Right kidney (tissue), 9 donors: ENCODE measurements at places on chromosomes 11 and 22.
A peak's percentile ranks its signal among the peaks of the same experiment; 100 is the strongest.

DNA sequence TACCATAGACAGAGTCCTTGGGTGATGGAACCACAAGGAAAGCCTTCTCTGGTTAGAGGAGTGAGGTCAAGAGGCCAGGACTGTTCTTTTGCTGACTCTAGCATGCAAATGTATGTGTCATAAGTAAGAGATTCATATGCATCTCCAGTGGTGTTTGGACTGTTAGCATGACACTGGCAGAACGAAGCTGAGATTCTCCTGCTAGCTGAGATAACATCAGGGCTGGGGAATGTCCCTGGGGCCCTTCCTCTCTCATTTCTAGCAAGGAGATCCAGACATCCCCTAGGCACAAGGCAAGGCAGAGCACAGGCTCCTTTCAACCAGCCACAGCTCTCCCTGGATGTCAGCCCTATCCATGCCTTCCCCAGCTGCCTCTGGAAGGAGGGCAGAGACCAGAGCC is 711.3 kb downstream of the OPCML start:
- no peak for DNase-seq

DNA sequence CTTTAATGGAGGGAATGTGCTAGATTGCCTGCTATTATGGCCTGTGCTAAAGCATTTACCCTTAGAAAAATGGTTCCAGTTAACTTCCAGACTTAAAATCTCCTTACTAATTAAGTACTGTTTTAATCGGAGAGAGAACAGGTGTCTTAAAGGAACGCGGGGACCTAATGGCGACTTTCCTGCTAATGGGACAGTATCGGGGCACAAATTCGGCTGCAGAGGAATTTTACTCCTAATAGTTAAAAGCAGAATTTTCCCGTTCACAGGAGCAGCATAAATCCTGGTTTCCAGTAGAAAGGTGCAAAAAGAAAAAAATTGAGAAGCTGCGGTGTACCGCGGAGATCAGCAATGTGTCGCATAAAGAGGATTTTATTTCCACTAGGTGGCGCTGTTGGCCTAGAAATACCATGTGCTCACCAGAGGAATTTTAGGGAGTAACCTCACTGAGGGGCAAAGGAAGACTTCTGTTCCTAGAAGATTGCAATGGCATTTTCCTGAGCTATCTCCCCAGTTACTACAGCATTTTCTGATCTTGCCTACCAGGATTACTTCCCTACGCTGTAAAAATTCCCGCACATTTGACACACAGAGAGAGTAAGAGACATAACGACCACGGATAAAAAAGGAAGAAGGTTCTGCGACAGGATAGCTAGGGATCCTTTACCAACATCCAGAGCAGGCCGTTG is 44.5 kb downstream of the ZNF280B start:
- peak; percentile 44 for DNase-seq

DNA sequence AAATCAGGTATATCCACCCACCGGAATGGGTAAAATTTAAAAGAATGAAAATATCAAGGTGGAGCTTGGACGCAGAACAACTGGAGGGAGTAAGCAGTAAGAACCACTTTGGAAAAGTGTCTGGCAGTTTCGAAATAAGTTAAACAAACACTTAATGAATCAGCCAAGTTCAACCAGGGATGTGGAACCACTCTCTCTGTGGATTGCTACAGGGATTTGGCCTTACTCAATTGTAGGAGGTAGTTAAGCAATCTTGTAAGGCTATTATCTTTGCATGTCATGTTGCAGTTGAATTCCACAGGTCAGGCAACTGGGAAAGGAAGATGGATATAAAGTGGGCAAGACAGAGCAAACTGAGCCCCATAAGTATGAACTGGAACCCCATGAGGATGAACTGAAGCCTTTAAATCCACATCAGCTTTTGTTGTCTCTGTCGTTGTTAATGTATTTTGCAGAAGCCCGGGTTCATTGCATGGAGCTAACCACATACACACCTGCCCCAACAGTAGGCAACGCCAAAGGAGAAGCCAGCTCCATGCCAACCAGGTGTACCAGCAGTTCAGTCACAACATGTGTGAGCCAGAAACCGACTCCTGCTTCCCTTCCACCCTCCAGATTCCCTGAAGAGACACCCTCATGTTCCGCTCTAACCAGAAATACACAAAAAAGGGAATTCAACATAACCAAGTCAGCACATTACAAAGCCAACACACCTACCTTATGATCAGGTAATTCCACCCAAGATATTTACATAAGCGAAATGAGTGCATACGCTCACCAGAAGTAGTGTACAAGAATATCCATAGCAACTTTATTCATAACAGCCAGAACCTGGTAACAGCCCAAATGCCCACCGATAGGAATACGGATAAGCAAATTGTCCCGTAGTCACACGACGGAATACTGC is 8.0 kb upstream of the SLC43A3 start:
- DNase-seq = no peak

- DNase-seq = no peak
Observed at GRCh38 chr11:47512701-47513100, 40.2 kb downstream of the CELF1 start.

DNA sequence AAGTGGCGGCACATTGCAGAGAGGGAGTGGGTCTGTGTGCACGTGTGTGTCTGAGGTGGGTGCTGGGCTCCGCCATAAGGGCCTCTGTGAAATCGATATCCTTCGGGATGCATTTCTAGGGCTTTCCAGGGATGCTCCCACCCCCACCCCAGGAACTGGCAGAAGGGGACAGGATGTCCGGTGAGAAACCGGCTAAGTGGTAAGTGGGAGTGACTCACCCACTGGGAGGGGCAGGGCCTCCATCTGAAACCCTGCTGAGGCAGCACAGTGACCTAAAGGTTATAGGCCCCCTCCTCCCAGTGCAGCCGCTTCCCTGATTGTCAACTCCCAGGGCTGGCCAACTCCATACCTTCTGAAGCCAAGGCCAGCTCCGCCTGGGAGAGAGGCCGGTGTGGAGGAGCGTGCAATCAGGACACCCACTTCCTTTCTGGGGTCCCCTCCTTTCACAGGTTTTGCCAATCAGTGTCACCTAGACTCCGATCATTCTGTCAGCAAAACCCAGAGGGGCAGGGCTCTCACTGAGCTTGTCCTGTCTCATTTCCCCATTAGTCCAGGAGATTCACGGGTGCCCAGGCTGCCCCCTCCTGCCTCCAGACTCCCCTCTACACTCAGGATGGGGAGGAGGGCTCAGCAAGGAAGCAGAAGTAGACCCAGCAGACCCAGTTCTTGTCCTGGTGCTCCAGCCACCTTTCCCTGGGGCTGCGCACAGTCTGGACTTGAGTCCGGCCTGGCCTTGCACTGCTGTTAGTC is 44.5 kb downstream of the NECTIN1 start:
- peak; percentile 70 for DNase-seq

DNA sequence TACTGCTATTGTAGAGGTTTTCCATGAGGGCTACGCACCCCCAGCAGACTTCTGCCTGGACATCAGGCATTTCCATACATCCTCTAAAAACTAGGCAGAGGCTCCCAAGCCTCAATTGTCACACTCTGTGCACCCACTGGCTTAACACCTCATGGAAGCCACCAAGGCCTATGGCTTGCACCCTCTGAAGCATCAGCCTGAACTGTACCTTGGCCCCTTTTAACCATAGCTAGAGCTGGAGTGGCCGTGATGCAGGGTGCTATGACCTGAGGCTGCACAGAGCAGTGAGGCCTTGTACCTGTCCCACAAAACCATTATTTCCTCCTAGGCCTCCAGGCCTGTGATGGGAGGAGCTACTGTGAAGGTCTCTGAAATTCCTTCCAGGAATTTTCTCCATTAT is 33.9 kb downstream of the AAMDC start:
- no peak for DNase-seq

DNA sequence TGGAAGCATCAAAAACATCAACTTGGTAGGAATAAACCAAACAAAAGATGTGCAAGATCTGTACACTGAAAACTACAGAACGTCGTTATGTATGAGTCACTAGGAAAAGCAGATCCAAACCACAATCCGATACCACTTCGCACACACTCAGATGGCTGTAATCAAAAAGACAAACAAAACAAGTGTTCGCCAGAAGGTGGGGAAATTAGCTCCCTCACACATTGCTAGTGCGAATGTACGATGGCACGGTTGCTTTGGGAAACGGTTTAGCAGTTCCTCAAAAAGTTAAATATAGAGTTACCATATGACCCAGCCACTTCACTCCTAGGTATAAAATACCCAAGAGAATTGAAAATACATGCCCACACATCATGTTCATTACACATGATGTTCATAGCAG is 14.8 kb upstream of the CARD10 start:
- DNase-seq = no peak

GRCh38 chr22:49574881-49575702 is 252.6 kb downstream of the BRD1 start:
- DNase-seq = no peak

- no peak for DNase-seq
Observed at GRCh38 chr11:45366619-45367190, 80.6 kb upstream of the SYT13 start.

DNA sequence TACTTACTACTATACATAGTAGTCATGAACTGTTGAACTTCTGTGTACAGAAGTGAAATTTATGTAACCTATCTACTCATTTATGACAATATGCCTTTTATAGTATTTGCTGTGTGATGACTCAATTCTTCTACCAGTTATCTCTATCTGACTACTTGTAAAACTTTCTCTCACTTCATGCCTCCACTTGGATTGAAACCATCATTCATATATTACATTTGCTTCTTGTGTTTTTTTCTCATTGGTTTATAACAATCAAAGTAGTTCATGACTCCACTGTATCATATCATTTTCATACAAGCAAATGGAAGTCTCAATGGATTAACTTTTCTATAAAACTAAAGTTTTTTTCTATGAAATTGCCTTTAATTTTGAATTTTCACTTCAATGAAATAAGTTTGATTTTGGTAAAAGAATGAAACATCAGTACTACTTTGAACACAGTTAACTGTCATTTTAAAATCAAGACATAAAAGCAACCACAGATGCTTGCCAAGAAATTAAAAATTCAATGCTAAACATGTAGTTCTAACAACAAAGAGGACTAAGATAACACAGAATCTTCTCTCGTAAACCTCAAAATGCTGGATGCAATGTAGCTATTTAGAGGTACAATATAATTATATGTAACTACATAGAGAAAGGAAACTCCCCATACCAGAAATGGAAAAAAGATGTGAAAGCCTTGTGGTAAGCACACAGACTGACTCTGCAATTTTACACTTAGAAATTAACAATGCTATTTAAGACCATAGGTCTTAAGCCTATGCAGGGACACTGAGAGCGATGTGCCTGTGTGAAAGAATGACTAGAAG is 27.6 kb upstream of the EXPH5 start:
- no peak for DNase-seq

DNA sequence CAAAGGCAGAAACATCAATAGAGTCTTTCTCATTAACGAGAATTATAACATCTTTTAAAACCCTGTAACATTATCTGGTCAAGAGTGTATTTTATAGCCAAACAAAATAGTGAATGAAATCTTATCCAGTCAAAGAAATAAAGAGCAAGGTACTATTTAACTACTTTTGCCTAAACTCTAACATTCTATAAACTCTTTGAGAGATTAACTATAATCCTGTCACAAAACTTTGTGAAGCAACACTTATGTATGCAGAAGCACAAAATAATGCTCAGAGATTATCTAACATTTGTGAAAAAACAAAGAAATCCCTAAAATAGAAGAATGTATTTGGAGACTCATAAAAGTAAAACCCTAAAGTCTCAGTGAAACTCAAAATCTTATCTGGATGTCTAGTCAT is 124.4 kb upstream of the LUZP2 start:
- no peak for DNase-seq

DNA sequence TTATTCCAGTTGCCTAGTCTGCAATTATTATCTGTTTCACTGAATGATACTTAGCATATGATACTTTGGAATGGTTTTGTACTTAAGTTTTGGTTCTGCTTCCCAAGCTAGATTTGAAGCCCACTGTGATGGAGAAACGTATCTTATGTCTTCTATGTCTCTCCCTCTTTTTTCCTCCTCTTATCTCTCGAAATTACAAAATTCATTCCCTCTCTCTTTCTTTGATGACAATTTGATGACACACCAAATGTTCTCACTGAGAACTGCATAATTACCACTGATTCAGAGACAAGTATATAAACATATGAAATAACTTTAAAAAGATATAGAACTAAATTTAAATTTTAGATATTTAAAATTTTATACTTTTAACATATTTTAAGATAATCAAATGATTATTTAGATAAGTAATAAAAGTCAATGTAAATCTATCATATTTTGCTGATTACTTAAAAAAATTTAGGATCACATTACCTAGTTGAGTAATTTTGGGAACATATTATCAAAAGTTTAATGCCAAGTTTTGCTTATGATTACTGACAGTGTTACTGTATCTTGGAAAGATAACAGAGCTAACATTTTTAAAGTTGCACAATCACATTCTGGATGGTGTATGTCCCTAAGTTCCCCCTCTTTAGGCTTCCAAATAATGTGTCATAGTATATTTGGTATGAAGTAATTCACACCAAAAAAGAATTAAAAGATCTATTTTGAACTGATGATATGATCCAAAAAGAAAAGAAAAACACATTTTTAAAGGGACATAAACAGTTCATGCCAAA is 255.3 kb downstream of the SBF2 start:
- DNase-seq = no peak

DNA sequence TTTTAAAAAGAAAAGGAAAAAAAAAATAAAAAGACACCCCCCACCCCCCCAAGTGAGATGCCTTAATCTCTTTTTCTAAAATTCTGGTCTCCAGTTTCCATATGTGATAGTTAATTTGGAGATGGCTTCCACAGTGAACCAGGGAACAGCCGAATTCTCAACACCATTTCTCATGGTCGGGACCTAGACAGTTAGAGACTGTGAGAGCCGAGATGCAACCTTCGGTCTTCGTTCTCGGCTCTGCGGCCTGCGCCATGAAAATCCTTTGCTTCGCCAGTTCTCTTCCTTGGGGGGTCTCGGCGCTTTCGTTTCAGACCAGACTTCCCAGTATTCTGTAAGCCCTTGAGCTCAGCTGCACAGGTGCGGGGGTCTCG is 723 bp downstream of the CACNG2 start:
- DNase-seq = no peak

- DNase-seq = peak; percentile 50
Observed at GRCh38 chr11:31802990-31803812, 7.9 kb downstream of the PAX6 start.

- DNase-seq = no peak
Observed at GRCh38 chr11:48182860-48183526, 33.6 kb upstream of the OR4B1 start.

DNA sequence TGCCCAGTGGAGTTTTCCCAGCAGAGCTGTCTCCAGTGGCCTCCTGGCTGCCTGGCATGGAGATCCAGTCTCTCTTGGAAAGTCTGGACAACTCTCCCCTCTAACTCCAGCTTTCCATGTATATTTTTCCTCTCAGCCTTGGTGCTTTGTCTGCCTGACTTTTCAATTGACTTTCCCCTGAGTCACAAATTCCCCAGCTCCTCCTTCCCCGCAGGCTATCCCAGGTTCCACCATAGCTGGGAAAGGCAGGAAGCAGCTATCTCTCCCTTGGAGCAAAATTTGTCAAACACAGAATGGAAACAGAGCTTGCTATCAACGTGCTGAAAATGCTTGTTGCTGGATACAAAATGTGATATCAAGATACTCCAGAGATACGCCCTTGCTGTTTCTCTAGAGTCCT is 384.8 kb downstream of the TMEM135 start:
- DNase-seq = no peak

- DNase-seq = no peak
Observed at GRCh38 chr22:39938509-39939111, 21.6 kb upstream of the TMA7B start.
